HS-5 (cell line): ENCODE measurements at places on chromosomes 7 and 10.

DNA sequence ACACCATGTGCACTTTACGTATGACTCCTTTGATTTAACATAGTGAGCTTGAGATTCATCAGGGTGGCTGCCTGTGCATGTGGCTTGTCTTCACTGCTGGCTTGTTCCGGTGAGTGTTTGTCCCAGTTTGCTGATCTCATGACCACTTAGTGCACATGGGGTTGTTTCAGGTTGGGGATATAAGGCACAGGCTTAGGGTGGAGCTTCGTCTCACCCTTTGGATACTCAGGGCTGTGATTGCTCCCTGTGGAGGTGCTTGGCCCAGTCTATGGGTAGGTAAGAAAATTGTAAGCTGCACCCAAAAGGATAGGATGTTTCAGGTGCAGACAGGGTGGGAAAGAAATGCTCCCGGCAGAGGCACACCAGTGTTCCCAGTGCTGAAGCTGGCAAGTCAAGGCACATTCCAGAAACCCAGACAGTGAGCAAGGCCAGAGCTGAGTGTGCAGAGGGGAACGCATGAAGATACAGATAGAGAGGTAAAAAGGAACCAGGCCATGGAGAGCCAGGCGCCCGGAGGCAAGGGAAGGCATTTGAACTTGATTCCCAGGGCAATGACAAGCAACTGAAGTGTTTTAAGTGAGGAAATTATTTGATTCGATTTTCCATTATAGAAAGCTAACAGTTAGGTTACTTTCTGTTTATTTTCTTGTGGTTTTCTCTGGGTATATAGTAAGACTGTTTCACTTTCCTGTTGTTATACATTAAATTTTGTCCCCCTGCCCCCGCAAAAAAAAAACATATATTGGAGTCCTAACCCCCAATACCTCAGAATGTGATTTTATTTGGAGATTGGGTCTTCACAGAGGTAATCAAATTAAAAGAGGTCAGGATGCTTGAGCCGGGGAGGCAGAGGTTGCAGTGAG is 289.8 kb upstream of the KLF6 start:
- DNase-seq = no peak

- no peak for DNase-seq
Observed at GRCh38 chr7:76296743-76297740, 5.4 kb upstream of the HSPB1 start.

DNA sequence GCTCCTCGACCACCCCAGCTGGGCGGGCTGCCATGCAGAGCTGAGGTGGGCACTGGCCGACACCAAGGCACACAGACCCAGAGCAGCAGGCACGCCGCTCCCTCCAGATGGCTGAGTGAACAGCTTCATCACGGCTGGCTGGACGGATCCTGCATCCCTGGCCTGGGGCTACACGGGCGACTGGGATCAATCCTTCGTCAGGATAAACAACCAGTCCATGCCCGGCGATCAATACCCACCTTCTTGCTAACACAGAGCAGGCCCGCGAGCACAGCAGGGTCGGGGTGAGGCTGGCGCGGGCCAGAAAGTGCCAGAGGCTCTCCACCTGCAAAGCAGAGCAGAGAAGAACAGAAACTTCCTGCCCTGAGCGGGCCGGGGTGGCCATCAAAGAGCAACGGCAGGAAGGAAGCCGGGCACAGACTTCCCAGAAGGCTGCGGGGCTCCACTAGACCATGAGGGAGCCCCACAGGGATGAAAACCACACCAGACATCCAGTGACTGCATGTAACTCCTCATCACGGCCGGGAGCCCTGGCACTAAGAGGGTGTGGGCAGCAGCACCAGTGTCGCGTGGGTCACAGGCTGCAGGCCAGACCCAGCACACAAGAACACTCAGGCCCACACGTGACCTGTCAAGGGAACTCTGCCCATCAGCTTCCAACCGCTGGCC is 166.4 kb downstream of the MAD1L1 start:
- DNase-seq = no peak

DNA sequence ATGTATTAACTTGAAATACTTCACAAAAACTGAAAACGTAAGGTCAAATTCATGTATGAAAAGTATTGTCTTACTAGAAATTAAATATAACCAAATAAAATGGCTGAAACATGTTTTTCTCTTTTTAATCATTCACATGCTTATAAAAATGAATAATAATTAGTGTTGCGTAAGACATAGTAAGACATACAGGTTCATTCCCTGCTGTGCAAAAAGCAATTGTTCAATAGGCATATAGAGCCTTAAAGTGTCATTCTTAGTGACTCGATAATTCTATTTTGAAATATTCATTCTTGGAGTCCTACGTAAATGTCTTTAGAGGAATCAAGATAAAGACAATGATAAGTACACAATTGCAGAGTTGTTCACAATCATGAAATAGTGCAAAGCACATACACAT is 337.1 kb downstream of the SUGCT start:
- no peak for DNase-seq

- peak; percentile 16 for DNase-seq
Observed at GRCh38 chr7:82234457-82235049, 209.0 kb downstream of the CACNA2D1 start.

GRCh38 chr10:115979576-115979975 is 293.4 kb downstream of the GFRA1 start:
- no peak for DNase-seq

DNA sequence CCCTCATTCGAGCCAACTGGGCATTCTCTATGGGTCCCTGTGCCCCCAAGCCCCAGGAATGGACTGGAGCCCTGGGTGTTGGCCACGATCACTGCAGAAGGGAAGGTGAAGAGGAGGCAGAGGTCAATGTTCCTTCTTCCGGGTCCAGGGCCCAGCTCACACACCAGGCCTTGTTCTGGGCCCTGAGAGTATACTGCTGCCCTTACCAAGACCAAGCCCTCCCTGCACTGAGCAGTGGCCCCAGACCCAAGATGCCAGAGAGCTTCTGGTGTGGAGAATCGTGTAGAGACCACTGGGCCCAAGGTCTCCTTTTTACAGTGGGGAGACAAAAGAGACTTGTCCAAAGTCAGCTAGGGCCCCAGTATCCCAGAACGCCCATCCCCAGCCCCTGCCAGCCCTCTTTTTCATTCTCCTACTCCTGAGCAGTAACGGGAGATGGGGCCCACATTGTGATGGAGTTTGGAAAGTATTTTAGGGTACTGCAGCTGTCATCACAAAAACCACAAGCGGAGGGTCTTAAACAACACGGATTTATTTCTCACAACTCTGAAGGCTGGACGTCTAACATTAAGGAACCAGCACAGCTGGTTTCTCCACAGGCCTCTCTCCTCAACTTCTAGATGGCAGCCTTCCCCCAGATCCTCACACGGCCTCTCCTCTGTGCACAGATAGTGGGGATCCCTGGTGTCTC is 79.4 kb downstream of the PDGFA start:
- no peak for DNase-seq

DNA sequence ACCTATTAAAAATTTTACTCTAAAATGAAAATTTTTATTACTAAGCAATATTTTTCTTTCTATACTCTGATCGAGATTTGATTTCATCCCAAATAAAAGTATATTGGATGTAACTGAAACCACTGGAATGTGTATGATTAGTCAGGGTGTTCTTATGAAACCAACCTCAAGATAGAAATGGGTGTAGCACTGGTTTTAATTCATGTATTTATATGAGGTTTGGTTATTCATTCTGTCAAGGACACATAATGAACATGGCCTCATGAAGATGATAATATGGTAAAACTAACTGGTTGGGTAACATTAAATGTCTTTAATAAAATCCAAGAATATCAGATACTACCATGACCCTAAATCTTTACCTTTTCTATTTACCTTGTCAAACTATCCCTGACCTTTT is 197.7 kb downstream of the SEMA3A start:
- DNase-seq = no peak

- no peak for DNase-seq
Observed at GRCh38 chr7:124996778-124997177, 67.2 kb upstream of the POT1 start.

DNA sequence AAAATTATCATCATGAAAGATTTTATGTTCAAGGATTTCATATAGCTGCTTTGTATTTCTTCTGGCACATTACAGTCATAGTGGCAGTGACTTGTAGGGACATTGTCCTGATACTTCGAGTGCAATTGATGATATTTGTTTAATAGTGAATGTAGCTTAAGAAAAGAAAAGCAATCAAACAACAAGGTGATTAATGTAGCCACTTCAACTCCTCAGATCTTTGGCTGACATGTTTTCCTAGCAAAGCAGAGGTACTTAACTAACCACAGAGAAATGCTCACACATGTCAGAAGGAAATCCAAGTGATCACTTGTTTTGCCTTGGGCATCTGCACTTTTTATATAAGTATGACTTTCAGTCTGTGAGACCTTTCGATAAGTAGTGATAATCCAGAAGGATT is 470.3 kb downstream of the AUTS2 start:
- no peak for DNase-seq

- no peak for DNase-seq
Observed at GRCh38 chr10:13808556-13809391, 222.0 kb downstream of the PRPF18 start.

GRCh38 chr7:14389595-14389994 is 400.1 kb upstream of the ETV1 start:
- DNase-seq = no peak

GRCh38 chr10:95395947-95396449 is 105.2 kb upstream of the PDLIM1 start:
- no peak for DNase-seq

- DNase-seq = no peak
Observed at GRCh38 chr10:34740321-34740720, 74.8 kb downstream of the PARD3 start.

GRCh38 chr7:45007571-45008328 is 7.7 kb downstream of the CCM2 start:
- DNase-seq = no peak

GRCh38 chr10:65394502-65395297 is 1531.1 kb upstream of the LRRTM3 start:
- DNase-seq = peak; percentile 31

- DNase-seq = no peak
Observed at GRCh38 chr10:36476399-36476798, 649.0 kb upstream of the ANKRD30A start.

DNA sequence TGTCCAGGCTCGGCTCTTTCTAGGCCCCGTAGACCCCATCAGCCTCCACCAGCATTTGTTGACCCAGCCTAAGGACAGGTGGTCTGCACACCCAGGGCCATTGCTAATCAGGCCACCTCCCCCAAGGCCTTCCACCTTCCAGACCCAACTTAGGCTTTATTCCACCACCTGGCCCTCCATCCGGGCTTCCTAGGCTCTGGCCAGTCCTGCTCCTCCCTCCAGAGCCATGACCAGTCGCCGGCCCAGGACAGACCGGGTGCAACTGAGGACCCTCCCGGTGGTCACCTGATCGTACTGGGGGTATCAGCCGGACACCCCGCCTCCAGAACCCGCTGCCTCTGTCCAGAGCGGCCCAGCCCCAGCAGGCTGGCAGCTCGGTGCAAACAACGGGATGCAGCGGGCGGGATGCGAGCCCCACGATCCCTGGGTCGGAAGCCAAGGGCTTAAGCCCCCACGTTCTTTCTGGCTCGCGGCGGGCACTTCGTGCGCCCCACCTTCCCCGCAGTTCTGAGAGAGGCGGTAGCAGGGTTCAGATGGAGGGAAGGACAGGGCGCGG is 545 bp downstream of the NACAD start:
- DNase-seq = no peak
